ENCODE measurements at places on chromosomes 5 and 9. TPM values are rescaled to one million over a fixed set of nuclear protein-coding genes. Genes with fewer than 3 reads are reported as not detected.

GRCh38 chr5:102737161-102737560 is 17.9 kb upstream of the PAM start:
- no peak for DNase-seq

- no peak for DNase-seq
Measured at GRCh38 chr5:140295414-140295813, 7.5 kb downstream of the PFDN1 start.

GRCh38 chr5:126100767-126101166 is 322.4 kb upstream of the GRAMD2B start:
- DNase-seq, result peak; percentile 54

The ZNF483 gene
- 20.9 TPM for total RNA-seq

DNA sequence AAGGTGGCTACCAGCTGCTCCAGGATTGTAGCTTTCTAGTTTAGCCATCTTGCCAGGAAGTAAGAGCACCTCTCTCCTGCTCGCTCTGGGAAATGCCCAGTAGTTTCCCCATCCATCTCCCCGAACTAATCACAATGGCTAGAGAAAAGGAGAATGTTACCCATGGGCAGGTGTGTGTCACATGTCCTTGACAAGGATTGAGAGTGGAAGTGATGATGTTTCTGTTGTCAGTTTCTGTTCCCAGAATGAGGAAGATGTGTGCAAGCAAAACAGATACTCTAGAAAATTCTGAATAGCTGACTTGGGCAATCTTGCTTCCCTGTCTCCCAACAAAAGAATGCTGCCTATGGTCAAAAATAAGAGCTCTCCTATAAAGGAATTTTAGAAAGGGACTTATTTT is 429.5 kb downstream of the EBF1 start:
- DNase-seq, result no peak

DNA sequence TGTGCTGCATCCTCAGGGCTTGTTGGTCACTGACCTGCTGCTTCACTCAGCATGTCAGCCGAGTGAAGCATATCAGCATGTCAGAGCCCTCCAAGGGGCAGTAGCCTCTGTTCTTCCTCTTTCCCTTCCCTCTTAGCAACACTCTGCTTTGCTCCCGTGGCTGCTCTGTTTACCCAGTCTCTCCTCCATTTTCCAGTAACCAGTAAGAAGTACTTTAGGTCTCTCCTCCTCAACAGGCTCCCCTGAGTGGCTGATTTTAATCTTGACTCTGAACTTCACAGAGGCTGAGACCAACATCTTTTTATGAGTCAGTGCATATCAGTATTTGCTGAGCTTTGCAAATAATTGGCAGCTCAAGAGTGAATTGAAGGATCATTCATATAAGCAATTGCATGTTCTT is 18.6 kb upstream of the ADRB2 start:
- DNase-seq, result no peak

DNA sequence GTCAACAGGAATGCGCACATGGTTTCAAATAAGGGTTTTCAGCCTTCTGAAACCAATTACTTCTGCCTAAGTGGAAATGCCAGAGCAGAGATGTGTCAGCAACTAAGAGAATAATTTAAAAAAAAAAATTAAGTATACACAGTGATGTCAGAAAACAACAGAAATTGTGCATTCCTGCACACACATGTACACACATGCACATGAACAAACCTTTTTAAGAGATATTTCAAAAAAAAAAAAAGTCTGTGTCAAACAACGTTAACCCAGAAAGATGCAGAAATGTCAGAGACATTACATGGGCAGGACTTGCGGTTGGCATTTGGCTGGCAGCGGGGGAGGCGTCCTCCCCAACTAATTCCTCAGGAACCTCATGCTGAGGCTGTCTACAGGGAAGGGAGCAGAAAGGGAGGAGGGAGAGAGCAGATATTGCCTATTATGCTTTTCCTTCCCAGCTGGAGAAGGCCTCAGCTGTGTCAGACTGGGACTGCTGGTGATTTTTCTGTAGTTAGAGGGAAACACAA is 536.9 kb upstream of the WWC1 start:
- DNase-seq, result peak; percentile 44

The PGM5 gene
- total RNA-seq, result not detected

The OBP2B gene
- total RNA-seq, result not detected

- no peak for DNase-seq
Measured at GRCh38 chr9:70959366-70959765, 162.1 kb downstream of the TRPM3 start.

DNA sequence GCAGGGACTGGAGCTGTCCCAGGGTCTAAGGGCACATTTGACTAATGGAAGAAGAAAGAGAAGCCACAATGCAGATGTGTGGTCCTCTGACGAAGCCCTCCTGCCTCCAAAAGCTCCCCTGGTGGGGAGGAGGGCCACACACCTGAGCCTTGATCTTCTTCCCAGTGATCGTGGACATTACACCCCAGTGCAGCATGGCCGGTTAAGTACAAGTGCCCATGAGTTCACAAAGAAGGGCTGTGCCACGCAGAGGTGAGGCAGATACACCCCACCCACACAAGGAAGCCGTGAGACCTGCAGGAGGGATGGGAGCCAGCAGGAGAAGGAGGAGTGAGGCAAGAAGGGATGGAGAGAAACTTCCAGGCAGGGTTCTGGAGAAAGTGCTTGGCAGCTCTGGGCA is 199.0 kb upstream of the MVB12B start:
- peak; percentile 26 for DNase-seq

DNA sequence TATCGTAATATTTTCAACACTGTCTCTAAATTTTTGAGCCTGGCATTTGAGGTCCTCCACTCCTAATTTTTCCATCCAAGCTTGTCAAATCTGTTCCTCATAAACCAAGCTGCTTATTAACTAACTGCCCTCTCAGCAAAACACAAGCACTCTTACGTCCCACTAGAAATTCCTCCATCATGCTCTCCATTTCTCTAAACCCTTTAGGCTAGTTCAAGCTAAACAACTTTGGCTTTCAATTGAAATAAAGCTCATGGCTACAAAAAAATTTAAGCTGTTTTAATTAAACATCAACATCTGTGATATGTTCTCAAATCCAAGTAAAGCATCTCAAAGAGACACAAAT is 45.7 kb downstream of the RNF145 start:
- DNase-seq, result no peak

DNA sequence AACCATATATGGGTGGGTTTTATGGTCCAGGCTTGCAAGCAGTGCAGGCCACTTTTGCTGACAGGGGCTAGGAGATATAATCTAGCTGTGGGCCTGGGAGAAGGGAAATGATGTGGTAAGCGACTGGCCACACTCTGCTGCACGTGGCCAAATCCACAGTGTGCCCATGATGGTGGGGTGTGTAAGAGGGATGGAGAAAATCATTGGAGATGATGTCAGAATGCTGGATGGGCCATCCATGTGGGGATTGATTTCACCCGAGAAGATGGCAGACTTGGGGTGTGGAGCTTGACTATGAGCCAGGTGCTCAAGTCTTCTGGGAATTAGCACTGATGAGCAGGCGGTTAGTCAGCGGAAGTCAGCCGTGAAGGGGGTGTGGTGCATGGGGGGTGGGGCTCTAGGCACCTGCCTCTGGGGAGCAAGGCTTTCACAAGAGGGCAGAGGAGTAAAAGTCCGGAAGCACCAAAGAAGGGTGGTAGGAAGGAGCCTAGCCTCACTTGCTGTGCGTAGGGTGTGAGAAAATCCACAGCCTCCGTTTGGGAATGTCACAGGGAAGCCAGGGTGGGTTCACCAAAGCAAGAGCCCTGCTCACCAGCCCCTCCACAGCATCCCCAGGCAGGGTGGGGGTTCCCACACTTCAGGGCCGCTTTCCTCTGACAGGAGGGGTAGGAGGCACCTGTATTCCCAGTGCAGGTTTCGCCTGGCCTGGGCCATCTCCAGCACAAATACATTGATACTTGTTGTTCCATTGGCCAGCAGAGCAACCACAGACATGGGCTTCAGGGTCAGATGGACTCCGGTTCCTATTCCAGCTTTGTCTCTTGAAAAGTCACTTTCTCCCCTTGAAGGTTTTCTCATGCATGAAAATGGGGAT is 44.5 kb upstream of the ANGPTL2 start:
- no peak for DNase-seq

GRCh38 chr5:135714126-135714894 is 120.2 kb upstream of the SLC25A48 start:
- DNase-seq, result no peak

DNA sequence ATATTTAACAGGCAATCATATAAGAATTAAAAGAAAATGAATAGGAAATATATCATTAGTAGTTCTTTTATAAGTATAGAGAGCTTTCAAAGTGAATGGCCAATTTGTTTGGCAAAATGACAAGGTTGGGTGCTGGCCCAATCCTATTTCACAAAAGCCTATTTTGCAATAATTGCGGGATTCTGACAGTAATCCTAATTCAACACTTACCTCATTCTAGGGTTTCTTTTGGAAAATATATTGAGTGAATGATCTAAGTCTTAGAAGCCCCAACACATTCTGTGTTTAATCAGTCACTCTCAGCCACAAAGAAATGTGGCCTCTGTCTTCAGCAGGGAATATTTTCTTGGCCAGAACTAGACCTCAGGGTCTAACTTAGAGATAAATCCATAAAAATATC is 835.9 kb upstream of the ZNF608 start:
- DNase-seq, result no peak

GRCh38 chr5:174204535-174205313 is 159.2 kb downstream of the NSG2 start:
- DNase-seq, result peak; percentile 86

DNA sequence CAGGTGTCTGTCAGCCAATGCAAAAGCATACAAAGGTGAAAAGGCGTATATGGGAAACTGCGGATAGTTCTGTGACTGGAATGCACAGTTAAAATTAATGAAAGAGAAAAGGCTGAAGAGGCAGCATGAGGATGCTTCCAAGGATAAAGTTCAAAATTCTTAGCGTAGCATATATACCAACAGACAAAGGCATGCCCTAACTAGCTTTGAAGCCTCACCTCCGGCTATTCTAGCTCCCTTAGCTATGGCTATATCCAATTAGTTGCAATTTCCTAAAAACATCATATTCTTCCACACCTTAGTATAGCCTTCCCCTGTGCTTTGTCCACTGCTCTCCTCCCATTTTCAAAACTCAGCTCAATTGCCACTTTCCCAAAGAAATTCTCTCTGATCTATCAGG is 1.4 kb upstream of the DNAJA1 start:
- DNase-seq, result no peak

The RPL37 gene
- total RNA-seq, result 1,565 TPM

DNA sequence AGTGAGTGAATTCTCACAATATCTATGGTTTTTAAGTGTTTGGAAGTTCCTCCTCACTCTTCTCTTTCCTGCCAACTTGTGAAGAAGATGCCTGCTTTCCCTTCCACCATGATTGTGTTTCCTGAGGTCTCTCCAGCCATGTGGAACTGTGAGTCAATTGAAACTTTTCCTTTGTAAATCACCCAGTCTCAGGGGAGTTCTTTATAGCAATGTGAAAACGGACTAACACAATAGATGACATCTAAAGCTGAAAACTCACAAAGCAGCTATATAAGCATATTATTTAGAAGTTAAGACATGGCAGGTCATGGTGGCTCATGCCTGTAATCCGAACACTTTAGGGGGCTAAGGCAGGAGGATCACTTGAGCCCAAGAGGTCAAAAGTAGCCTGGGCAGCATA is 130.2 kb downstream of the ARRDC3 start:
- no peak for DNase-seq

The ZFP2 gene
- total RNA-seq, result 1.3 TPM

- DNase-seq, result no peak
Measured at GRCh38 chr5:142726188-142726731, 40.4 kb upstream of the FGF1 start.

DNA sequence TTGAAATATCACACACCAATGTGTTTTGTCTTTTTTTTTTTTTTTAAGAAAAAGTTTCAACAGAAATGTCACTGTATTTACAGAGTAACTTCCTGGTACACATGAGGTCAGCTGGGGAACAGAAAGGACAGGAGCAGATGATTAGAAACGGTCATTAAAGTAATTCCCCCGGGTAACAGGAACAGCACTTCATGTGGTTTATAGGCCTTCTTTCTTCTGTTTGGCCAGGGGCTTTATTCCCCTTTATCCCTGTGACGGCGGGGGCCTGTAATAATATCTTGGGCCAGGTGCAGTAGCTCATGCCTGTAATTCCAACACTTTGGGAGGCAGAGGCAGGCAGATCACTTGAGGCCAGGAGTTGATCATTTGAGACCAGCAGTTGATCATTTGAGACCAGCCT is 30.5 kb upstream of the MSH3 start:
- DNase-seq, result no peak

DNA sequence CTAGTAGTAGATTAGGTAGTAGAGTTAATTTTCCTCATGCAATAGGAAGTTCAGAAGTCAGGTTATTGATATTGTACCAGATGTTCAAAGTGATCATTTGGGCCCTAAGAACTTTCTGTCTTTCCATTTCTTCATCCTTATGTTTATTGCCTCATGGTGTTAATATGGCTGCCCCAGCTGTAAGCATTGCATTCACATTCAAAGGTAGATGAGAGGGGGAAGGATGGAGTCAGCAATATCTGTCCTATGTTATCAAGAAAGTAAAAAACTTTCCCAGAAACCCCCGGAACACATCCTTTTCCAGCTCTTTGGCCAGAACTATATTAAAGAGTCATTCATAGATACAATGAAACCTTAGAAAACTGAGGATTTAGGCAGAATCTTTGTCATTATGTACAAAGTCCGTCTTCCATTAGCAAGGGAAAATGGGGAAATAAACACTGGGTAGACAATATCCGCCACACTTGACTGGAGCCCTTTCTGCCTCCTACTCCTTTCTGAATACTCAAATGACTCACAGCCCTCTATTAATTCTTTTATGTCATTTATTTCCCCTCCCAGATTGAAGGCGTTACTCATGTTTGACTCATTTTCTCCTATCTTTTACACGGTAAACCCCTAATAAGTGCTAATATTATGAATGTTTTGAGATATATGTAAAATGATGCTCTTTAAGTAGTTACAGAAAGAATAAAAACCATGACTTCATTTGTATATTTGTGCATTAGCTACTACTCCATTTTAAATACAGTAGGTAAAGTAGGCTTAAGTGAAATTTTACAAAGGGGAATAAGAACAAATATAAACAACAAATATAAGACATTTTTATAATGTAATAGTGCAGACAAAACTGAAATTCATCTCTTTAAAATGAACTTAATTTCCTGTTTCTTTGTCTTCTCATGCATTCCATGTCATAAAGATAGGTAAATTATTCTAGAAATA is 127.6 kb downstream of the SLF1 start:
- no peak for DNase-seq

- no peak for DNase-seq
Measured at GRCh38 chr5:40430101-40430710, 249.5 kb upstream of the PTGER4 start.

GRCh38 chr5:147554261-147554817 is 44.5 kb upstream of the DPYSL3 start:
- no peak for DNase-seq

DNA sequence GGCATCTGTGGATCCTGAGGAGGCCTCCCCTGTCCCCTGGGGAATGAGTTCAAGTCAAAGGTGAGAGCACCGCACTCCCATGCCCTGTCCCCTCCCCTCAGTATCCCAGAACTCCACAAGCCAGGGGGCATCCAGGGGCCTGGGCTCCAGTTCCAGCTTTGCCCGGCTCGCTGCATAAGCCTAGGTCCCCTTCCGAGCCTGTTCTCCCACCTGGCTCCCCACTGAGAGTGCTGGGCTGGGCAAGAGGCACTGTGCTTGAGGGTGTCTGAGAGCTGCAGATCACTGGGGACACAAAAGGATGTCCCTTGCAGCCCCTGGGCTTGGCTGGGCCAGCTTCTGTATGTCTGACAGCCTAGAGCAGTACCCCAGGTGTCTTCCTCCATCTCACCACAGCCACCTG is 4.6 kb downstream of the DOK3 start:
- DNase-seq, result no peak
